ENCODE measurements at places on chromosomes 11 and 22.

DNA sequence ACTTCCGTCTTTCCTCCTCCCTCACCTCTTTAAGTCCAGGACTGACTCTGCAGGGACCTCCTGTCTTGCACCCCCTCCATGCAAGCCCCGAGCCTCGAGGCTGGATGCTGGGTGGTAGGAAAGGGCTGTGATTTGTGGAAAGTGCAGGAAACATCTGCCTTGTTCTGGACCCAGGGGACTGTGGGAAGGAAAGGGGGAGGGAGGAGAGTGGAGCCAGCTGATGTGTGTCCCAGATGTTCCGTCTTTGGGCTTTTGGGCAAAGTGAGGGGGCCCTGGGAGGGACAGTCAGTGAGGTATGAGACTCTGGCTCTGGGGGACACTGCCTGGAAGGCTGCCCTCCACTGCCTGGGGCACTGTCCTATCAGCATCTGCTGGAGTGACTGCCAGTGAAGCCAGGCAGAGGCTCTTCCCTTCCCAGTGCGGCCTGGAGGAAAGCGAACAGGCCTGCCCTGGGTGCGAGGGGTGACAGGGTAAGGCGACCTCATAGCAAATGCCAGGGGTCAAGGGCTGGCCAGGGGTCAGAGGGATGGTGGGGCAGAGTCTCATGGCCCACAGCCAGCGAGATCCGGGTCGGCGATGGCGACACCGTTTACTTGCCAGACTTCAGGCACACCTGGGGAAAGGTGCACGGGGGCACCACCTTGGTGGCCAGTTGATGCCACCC lies 1.7 kb downstream of the MRGPRD start:
- DNase-seq: no peak

GRCh38 chr11:111336062-111336461 lies 37.7 kb downstream of the POU2AF3 start:
- no peak for DNase-seq

DNA sequence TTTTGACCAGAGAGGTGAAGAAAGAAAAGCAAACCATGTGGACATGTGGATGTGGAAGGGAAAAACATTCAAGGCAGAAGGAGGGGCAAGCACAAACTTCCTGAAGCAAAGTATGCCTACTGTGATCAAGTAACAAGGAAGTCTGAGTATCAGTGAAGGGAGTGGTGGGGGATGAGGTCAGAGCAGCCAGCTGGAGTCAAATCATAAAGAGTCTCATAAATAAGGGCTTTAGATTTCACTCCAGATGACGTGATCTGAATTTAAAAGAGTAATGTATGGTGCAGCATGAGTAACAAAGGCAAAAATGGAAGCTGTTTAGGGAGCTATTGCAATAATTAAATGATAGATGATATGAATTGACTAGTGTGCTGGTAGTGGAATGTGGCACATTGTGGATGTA lies 665.4 kb upstream of the CCDC90B start:
- DNase-seq: no peak

DNA sequence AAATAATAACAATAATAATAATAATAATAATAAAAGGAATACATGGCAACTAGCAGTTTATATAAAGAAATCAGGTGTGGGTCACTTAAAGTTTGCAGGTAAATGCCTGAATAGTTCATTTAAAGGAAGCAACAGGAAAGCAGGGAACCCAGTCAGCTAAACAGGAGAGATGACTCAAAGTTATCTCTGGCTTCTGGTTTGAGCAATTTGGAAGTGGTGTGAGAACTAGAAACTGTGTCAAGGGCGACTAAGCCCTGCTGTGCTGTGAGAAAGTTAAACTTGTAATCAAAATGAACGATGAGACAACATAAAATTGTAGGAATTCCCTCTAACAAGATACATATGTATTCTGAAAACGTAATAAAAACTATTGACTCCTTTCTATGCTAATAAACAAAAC lies 35.5 kb downstream of the SLC22A9 start:
- DNase-seq: no peak

GRCh38 chr22:37273126-37273845 lies 9.0 kb upstream of the CYTH4 start:
- DNase-seq: no peak

DNA sequence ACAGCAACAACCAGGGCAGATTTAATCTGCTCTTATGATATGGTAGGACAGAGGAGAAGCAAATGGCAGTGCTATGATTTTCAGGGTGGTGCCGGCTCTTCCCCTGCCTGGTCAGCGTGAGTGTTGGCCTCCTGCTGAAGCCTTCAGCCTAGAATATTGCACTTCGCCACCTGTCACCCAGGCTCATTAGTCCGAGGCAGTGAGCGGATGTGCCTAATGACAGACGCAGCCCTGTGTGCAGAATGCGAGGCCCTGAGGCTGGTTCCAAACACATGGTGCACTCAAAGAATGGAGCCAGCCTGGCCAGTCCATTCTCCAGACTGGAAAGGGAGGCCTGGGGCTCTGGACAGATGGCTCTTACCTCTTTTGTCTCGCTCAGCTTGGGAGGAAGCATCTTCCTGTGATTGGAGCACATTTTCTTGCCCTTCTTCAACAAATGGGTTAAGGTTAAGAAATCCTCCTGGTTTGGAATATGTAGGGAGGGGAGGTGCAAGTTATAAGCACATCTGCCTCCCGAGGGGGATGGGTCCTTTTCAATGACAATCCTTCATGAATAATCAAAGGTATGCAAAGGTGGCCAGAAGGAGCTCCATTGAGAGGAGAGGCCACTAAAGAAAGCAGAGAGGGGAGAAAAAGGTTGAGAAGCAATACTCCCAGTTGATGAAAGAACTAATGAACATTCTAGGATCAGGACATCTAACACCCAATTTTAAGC lies 39.7 kb upstream of the GALNT18 start:
- no peak for DNase-seq

- no peak for DNase-seq
Measured at GRCh38 chr22:29224859-29225410, 19.2 kb downstream of the EMID1 start.

DNA sequence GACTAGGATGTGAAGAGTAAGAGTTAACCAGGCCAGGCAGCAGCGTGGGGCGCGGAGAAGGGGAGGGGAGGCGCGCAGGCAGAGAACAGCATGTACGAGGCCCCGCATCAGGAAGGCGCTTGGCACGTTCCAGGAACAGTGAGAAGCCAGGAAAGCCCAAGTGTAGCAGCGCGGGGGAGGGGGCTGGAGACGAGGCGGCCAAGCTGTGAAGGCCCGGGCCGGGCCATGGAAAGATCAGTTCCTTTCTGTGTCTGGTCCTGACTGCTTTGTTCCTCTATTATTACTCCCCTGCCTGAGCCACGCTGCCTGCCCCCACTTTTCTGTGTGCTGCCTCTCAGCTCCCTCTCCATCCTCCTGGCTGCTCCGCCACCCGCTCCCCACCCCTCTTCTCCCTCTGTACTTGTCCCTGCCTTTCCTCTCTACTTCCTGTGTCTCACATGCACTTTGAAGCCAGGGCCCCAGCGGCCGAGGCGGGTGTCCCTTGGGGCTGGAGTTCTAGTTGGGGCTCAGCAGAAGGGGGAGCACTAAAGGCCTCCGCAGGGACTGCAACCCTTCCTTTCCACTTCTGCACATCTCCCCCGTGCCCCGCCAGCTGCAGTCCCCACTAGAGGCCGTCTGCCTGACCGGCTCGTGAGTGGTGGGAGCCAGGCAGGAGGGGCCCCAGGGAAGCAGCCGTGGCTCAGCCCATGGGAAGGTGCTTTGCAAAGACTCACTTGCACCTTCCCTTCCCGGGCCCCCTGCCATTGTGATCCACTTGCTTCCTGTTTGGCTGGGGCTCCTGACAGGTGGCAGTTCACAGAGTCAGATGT lies 63.7 kb downstream of the PRDM11 start:
- no peak for DNase-seq

DNA sequence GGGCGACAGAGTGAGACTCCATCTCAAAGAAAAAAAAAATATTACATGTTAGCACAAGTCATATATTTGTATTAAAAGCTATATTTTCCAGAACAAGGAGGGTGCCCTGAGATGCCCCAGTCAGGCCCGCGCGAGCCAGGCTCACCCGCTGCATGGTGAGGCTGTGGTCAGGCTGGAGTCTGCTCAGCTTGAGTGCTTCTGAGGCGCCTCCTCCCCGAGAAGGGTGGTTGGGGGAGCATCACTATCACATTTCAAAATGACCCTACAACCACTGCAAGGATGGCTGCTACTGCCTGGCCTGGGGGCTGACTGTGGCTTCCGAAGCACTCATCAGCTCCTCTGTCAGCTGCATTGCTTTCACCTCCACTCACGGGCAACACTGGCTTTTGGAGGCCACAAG lies 77.1 kb downstream of the SCUBE1 start:
- DNase-seq: no peak

DNA sequence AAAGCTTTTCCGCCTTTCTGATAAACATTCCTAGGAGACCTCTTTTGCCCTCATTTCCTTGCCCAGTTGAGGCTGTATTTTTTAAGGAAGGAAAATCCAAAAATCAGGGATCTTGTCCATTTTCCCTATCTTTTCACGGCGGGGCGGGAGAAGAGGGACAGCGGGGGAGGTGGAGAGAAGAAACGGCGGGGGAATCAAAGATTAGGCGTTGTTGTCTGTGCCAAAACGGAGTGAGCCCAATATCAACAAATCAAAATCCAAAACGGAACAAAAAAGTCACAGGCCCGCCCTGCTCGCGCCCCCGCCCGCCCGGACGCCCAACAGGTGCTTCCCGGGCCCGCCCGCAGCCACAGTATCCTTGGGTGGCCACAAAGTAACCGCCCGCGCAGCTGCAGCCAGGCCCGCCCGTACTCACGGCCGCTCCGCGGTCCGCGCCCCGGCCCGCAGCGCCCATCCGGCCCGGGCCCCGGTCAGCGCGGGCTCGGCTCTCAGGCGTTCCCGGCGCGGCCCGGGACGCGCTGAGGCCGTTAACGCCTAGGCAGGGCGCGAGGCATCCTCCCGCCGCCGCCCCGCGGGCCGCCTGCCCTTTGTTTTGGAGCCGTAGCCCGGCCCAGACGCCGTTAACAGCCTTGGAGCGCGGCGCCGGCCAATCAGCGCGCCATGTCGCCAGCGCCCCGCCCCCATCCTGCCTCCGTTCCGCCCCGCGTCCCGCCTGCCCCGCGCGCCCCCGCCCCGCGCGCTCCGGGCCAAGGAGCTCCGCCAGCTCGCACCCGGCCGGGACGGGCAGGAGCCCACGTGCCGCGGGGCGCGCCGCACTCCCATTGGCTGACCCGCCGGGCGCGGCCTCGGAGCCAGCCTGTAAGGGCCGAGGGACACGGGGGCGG lies at the start of gene YPEL1:
YPEL1 (minus strand) TSS at position 595 of the 884 bp plus-strand sequence. CDS start 25,050 bp downstream, outside the sequence.
- DNase-seq: peak; percentile 55

DNA sequence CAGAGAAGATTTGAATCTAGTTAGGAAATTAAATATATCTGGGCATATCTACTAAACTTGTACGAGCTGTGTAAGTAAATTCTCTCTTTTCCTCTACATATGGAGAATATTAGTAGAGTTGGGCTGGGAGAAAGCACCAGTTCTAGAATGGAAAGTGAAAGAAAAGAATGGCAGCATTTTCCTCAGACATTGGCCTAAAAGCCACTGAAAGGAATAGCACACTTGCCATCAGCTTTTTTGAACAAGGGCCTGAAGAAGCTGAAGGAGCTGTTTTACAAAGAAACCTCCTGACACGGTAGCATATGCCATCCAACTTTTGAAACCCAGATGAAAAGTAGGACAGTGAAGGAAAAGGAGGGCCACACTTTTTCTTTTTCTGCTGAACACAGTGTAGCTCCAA lies 1563.7 kb upstream of the TENM4 start:
- DNase-seq: no peak

DNA sequence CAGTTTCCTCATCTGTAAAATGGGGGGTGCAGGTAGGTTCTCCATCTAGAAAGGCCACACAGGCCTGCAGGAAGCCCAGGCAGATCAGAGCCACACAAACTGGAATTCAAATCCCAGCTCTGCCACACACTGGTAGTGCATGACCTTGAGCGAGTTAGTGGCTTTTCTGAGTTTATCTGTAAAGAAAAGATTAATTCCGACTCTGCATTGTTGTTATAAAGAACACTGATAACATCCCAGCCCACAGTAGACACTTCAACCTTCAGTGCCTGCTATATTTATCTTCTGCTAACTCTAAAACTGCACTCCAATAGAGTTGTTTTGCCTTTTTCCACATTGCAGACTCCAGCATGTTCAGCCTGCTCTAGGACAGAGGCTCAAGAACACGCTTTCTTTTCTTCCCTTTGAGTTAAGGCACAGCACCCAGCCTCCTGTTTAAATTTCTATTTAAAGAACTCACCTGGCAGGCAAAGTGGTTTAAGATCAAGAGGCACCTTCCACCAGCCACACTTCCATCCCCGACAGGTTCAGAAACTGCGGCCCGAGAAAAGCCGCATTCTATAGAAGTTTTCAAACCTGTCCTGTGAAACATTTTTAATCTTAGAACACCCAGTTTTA lies 133.9 kb downstream of the PLEKHA7 start:
- no peak for DNase-seq

GRCh38 chr22:23178512-23179254 lies 1.6 kb upstream of the BCR start:
- no peak for DNase-seq

GRCh38 chr11:113311536-113311935 lies 2.8 kb upstream of the TTC12 start:
- DNase-seq: no peak

- DNase-seq: no peak
Measured at GRCh38 chr11:106983261-106983660, 35.0 kb downstream of the GUCY1A2 start.

DNA sequence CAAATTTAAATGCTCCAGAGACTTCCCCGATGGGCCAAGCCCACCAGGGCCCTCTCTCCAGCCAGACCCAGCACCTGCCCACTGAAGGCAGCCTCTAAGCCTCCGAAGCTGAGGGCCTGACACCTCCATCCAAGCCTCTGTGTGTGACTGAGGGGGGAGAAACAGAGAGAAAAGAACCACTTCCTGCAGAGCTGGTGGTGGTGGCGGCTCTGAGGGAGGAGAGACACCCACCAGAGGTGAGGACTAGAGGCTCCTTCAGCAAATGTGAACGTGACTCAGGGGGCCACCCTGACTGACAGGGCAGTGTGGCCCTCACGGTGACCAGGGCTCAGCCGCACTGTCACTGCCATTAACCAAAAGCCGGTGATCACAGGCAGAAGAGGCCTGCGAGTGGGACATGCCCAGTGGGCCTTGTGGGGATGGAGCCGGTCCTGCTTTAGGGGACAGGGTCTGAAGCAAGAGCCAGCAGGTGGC lies 31.0 kb upstream of the CD5 start:
- no peak for DNase-seq

DNA sequence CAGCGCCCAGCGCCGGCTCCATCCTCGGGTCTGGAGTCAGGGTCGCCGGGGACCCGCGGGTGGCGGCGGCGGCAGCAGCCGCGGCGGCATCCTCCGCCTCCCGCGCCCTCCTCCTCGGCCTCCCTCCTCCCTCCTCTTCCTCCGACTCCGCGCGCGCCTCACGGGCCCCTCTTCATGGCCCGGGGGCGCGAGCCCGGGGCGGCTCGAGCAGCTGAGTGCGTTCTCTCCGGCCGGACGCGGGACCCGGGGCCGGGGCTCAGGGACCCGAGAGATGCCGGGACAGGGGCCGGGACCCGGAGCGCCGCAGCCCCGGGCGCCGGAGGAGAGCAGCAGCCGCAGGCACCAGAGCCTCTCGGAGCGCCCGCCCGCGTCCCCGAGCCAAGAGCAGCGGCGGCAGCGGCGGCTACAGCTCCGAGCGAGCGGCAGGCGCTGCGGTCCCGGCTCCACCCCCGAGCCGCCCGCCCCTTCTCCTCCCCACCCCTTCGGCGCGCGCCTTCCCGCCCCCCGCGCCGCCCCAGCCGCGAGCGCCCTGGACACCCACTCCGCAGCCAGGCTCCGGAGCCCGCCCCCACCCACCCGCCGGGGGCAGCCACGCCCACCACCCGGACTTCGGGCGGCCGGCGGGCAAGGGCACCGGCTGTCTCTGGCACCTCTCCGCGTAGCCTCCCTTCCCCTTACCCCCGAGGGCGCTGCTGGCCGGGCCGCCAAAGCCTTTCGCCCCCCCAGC lies at the start of gene CHST1:
CHST1 (minus strand) TSS at position 417 of the 727 bp plus-strand sequence. CDS start 14,699 bp downstream, outside the sequence.
- no peak for DNase-seq

GRCh38 chr11:18778468-18778867 lies 13.1 kb downstream of the PTPN5 start:
- DNase-seq: no peak

Measured in DMS 273 treated with DMSO at 0.1 percent for 48 hours (cell line).